NCI-H1436 treated with DMSO at 0.1 percent for 48 hours (cell line): ENCODE measurements at places on chromosomes 7 and 10.

- DNase-seq: no peak
Observed at GRCh38 chr10:132640326-132641125, 102.9 kb downstream of the INPP5A start.

DNA sequence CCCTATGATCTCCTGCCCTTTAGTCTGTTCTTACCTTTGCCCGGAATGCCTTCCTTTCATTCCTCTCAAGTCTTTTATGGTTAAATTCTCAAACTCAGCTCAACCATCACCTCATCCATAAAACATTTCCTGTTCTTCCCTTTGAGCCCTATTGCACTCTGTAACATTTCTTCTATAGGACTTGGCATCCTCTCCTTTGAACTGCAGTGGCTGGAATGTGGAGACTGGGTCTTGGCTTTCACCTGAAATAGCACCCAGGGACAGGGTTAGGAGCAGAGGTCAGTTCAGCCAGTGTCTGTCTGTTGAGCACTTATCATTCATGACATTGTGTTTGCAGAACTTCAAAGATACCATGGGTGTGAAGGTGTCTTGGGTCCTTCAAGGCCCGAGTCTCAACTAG lies 7.2 kb downstream of the NFE2L3 start:
- DNase-seq: no peak

GRCh38 chr7:114148779-114149178 lies 230.0 kb upstream of the PPP1R3A start:
- no peak for DNase-seq

- no peak for DNase-seq
Observed at GRCh38 chr7:44977959-44978335, 868 bp downstream of the MYO1G start.

- DNase-seq: no peak
Observed at GRCh38 chr10:43256531-43257346, 10.1 kb downstream of the RASGEF1A start.

DNA sequence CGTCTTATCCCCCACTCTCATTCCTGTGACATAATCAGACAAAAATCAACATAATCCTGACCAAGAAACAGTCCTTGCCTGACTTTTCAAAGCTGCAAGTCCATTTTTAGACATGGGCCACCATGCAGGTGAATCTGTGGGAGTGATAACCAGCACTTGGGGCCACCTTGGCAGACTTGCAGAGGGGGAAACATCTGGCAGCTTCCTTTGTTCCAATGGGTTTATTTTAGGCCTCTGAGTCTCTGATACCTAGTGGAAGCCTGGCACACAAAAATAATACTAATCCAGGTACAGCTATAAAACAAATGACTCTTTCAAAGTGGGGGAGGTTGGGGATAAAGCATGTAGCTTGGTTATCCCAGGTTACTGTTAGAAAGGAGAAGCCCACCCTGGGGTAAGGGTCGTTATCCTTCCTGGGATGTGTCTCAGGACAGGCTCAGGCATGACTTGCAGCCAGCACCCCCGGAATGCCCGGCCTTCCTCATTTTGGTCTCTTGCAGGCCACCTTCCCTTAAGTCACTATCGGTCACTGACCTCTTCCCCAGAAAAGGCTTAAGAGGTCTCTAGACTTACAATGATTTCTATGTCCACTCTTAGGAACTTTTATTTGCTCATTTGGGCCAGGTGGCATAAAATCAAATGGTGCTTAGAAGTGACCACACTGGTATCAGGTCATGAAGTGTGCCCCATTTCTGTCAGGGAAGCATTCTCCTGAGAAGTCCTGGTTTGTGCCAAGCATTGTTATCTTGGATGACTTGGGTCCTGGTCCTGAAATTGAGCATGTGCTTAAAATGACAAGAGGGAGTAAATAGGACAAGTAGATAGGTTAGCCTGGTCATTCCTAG lies 37.6 kb downstream of the EEPD1 start:
- DNase-seq: no peak

- DNase-seq: no peak
Observed at GRCh38 chr7:55077561-55078410, 59.0 kb downstream of the EGFR start.

GRCh38 chr7:113404245-113404644 lies 285.9 kb upstream of the SMIM30 start:
- no peak for DNase-seq

DNA sequence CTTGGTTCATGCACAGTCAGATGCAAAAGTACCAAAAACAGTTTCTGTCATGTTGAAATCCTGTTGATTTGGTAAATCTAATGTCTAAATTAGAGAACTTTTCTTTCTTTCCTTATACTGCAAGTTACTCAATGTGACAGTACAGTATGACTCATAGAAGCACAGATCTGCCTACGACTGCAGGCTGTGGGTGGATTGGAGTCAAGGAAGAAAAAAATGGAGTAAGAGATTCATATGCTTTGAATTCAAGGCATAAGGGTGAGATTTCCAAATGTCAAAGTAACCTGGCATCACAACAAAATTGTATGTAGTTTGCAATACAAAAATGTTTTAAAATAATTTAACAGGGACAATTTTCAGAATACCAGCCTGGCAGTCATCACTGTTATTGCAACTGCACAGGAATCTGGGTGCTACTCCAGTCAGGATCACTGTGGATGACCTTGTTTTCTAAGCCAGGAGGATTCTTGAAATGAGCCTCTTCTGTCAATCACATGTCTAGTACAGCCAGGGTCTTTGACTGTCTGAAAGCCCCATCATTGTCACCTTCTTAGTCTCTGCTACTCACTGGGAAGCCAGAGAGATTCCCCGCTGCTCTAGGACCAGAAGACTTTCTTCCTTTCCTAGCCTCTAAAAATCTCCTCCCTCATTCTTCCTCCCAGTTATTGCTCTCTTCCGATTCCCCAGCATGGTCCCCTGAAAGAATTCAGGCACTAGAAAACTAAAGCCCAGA lies 83.6 kb downstream of the CD36 start:
- no peak for DNase-seq
